ENCODE measurements at places on chromosomes 6 and 20.
A peak's percentile ranks its signal among the peaks of the same experiment; 100 is the strongest.

DNA sequence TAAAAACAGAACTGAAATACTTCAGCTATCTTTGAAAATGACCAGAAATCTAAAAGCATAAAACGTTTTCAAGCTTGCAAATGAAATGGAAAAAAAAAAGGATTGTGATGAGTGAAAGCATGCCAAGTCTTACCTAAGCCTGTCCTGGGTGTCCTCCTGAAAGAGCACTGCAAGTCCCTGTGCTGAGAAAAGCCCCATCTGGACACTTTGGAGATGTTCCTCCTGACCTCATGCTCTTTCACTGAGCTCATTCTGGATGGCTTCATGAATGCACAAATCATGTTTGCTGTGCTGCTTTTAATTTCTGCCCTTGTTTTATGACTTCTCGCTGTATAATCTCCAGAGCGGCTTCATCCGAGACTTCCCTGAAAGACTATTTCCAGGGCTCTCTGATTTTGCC, 136.0 kb downstream of the SOD2 start:
- DNase-seq = no peak

GRCh38 chr20:61531553-61532345, 279.7 kb downstream of the CDH4 start:
- no peak for DNase-seq

GRCh38 chr6:169809386-169809785, 58.0 kb downstream of the ERMARD start:
- DNase-seq = no peak

- no peak for DNase-seq
Observed at GRCh38 chr20:35702051-35702823, 3.0 kb downstream of the ROMO1 start.

DNA sequence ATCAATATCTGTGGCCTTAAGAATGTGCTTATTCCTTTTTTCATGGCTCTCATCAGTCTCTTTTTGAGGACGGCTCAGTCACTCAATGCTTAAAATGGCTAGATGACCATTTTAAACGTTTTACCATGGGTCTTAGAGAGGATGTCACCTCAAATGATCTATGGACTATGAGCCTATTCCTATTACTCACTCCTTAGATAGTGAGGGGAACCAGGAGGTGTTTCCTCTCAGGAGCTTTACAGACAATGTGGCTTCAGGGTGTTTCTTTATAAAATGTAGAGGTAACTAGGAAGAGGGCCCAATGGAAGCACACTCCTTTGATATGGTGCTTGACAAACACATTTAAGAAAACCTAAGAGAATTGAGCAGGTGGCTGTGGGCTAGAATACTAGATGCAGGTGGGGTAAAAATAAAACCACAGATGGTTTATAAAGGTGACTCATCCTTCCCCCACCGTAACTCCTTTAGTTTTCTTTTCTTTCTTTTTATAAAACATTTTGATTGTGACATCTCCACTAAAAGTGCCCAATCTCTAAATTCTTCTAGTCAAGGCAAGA, 1.5 kb upstream of the TMEM200A start:
- no peak for DNase-seq

DNA sequence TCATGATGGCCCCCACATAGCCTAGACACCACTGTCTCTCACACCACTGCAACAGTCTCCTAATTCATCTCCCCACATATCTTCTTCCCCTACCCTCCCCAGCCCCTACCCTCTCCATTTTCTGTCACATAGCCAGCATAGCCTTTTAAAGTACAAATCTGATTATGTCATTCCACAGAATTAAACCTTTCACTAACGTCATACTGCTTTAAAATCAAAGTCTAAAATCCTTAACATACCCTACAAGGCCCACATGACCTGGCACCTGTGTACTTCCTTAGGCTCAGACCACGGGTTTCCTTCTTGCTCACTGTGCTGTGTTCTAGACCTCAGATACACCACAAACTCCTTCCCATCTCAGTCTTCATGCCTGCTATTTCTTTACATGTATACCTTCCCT, 5.9 kb downstream of the OSTM1 start:
- DNase-seq = no peak

DNA sequence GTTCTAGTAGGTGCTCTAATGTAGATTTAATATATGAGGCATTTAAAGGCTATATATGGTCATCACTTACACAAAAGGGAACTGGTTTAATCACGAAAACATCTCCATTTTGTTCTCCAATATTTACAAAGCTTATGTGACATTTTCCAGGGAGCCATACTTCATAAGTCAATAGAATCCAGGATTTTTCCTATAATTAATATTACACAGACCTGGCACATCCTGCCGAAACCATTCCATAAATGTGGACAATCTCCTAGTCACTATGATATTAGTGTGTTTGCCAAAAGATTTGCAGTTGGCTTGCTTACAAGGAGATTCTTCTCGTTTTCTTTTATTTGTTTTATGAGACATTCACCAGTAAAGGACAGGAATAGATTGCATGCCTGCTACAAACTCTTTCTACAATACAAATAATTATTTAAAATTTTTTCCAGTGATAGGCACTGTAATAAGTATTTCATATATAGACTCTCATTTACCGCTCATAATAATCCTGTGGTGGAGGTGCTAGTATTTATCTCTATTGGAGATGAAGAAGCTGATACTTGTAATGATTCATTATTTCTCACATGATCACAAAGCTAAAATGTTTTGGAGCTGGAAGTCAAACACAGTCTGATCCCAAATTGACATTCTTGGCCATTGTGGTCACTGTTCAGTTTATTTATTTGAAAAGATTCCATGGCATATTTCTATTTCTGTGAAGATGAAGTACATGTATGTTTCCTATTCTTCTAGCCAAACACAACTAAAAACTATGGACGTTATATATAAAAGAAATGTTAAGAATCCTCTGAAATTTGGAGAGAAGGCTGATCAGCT, 597.0 kb downstream of the HTR1B start:
- DNase-seq = no peak

DNA sequence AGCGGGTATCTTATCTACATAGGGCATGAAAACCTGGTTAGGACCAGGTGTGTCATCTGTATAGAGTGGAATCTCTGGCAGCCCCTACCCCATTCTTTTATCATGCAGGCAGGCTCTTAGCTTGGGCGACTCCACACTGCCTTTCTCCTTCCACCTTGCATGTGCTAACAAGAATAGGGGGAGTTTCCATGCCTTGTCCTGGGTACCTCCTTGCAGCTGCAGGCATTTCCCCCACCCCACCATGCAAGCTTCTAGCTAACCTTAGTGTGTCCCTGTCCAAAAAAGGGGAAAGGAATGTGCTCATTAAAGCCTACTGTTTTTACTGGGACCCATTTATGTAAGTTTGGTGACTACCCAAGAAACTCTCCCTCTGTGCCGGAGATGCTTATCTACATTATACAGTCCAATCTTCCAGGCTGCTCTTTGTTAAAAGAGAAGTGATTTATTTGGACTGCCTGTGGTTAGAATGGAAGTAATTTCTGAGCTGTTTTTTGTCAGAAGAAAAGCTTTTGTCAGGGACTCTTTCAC, 10.5 kb upstream of the CEP43 start:
- no peak for DNase-seq

DNA sequence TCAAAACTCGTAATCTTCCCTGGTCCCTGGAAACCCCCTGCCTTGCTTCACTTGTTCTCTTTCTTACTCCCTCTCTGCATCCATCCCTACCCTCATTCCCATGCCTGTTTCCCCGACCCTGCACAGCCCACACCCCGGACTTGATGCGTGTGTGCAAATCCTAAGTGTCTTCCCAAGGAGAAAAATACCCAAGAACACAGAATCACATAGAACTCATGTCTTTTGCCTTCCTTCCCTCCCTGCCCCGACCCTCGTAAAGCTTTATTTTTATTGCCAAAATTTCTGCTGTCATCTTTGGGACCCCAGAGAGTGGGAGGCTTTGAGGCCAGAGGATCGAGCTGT, 169.6 kb upstream of the PMEPA1 start:
- no peak for DNase-seq

GRCh38 chr20:41178904-41179432, 41.6 kb downstream of the PLCG1 start:
- no peak for DNase-seq

GRCh38 chr20:25592135-25592852, 7.0 kb upstream of the NINL start:
- DNase-seq = no peak

DNA sequence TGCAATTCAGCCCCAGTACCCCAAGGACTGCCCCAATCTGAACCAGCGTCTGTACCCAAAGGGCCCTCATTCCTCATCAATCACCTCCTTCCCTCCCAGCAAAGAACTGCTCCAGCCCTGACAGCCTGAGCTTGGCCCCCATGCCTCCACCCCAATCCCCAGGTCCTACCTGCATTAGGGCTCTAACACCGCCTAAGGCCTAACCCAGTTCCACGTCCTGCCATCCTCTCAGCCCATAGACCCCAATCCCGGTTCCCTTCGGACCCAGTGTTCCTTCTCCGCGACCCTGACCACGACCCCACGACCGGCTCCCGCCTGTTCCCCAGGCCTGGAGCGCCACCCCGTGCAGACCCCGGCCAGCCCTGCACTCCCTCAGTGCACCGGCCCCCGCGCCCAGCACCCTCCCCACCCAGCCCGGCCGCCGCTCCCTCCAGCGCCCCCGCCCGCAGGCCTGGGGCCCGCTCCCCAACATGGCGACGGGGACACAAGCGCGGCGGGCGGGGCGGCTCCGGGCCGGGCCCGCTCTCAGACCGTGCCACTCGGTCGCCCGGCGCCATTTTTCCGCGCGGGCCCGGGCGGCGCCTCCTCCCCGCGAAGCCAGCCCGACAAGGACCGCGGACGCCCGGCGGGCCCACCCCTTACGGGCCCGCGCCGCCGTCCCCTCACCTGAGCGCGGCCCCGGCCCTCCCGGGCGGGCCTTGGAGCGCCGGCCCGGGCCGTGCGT, 483 bp downstream of the NCOA6 start:
- DNase-seq = peak; percentile 50

- no peak for DNase-seq
Observed at GRCh38 chr20:60126975-60127374, 168.8 kb downstream of the CDH26 start.

- no peak for DNase-seq
Observed at GRCh38 chr20:19750907-19751636, 7.0 kb upstream of the RIN2 start.

DNA sequence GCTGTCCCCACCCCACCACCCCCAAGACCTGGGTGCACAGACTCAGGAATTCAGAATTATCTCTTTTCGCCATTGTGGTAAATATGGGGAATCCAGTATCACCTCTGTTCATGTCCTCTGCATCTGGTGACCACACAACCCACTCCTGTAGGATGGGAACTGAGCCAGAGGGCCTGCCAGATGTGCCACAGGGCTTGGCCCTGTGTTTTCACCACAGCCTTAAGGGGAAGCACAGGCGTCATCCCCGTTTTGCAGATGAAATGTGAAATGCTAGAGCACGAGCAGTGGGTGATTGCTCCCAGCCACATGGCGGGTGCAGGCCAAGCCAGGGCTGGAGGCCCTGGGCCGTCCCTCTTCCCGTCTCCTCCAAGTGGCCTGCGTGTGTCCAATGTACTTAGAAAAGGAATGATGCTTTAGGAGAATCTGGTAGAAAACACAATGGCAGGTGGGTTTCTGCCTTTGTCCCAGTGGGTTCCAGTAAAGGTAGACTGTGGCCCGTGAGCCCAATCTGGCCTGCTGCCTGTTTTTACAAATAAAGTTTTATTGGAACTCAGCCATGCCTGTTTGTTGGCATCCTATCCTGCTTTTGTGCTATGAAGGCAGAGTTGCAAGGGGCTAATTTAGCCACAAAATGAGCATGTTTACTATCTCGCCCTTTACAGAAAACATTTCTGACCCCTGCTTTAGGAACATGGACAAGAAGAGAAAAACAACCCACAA, 309.2 kb downstream of the CDH4 start:
- no peak for DNase-seq

DNA sequence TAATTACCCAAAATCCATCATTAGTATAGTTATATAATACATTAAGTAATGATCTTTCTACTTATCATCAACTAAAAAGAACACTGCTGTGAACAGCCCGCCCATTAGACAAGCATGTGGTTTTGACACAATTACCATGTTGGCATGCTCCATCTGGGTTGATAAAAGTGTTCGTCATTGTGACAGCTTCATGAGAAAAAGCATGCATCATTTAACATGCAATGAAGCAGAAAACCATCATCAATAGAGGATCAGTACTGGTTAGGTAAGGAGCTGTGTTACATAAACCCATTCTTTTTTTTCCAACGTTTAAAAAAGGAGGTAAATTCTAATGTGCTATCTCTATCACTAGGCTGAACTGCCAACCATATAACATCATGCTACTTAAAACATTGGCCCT, 101.9 kb downstream of the EPB41L2 start:
- no peak for DNase-seq

DNA sequence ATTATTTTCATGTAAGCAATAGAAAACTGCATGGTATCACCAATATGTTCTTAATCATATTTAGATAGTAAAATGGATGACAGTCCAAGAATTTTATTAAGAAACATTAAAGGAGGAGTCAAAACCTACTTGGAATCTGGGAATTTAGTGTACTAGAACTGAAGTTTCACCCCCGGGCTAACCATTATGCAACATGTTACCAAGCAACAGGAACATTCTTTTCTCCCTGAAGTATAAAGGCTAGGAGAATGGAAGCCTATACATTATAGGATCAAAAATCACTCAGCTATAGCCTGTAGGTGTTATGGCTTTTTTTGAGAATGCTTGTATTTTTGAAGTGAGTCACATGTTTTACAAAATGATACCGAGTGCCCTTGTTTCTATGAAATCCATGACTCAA, 538.3 kb downstream of the GRIK2 start:
- no peak for DNase-seq

DNA sequence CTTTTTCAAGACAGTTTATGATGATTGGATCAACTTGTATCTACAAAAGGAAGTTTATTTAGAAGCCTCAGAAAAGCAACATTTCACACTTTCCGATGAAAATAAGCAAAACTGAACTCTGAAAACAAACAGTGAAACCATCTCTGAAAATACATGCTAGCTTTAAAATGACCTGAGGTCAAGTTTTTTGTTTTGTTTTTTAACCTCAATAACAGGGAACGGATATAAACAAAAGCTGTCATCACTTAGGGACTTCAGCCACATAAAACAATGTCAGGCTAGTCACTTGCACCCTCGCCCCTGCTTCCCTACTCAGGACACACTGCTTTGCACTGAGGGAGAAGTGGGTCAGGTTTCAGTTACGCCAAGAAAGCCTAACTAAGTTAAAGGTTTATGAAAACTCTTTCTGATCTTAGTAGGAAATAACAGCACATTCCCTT, 11.6 kb downstream of the BACH2 start:
- DNase-seq = no peak

- DNase-seq = no peak
Observed at GRCh38 chr6:4225161-4225872, 89.9 kb upstream of the ECI2 start.

DNA sequence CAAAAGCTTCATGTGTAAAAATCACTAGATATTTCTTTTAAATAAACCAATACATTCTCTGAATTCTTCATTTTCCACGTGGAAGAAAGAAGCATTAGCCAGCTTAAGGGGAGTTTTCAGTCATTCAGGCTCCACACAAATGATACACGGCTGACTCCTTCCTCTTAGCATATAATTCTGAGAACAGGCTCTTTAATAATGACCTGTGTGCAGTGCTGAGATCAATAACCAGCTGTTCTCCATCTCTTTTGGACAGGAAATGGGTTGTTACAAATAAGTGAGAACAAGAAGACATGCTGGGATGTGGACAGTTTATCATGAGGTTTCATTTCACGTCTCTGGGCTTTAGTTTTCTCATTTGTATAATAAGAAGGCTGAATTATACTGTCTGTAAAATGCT, 146.9 kb upstream of the C6orf118 start:
- no peak for DNase-seq

GRCh38 chr6:109454496-109455436, 806 bp downstream of the MICAL1 start:
- peak; percentile 49 for DNase-seq

Data from activated CD4-positive, alpha-beta T cell treated with anti-CD3 and anti-CD28 coated beads for 1 hour (primary cell).